ENCODE measurements at places on chromosomes 5 and 9.

GRCh38 chr9:95283673-95284072 is 33.8 kb downstream of the FANCC start:
- no peak for DNase-seq

DNA sequence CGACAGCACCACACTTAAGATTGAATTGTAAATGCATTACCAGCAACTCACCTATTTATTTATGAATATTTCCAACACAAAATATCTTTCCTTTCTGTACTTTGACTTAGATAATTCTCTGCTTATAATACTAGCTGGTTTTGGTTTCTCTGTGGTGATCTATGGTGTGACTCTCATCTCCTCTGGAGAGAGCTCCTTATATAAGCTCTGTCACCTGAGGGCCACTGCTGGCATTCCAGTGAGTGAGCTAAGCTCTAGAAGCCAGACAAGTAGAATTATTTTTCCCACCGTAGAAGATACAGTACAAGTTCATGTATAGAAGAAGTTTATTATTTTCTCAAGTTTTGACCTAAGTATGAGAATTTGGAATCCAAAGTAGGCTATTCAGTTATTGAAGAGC is 111.5 kb downstream of the CDC42SE2 start:
- DNase-seq = no peak

GRCh38 chr9:5851445-5851844 is 18.5 kb upstream of the ERMP1 start:
- DNase-seq = no peak

DNA sequence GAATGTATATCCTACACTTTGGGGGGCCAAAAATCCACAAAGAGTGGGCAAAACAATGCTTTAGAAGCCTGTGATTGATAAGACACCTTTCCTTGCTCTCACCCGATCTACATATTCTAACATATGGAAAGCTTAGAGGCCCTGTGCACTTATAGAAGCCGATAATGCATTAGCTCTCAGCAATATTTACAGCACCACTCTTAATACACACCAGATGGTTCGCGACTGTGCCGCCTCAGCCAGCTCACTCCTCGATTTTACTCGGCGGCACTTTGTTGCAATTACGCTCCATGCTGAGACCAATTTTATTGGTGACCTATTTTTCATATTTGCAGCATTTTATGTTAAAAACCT is 18.8 kb downstream of the NR2F1 start:
- DNase-seq = peak; percentile 74

- no peak for DNase-seq
Measured at GRCh38 chr5:158203261-158203660, 344.3 kb upstream of the CLINT1 start.

DNA sequence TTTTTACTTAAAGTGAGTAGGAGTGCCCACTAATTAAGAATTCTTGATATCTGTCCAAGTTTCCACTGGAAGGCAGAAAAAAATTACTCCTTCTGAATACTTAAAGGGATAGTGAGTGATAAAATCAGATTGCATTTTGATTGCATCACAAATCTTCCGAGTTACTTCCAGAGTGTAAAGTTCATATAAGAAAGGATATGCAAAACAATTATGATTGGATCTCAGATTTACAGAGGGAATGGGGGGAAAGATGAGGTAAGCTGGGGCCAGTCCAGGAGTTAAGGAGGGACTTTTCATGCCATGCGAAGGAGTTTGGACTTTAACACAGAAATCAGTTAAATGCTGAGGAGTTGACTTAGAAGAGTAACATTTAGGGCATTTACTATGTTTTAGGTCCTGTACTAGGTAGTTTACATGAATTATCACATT is 9.3 kb upstream of the RNF145 start:
- DNase-seq = no peak

DNA sequence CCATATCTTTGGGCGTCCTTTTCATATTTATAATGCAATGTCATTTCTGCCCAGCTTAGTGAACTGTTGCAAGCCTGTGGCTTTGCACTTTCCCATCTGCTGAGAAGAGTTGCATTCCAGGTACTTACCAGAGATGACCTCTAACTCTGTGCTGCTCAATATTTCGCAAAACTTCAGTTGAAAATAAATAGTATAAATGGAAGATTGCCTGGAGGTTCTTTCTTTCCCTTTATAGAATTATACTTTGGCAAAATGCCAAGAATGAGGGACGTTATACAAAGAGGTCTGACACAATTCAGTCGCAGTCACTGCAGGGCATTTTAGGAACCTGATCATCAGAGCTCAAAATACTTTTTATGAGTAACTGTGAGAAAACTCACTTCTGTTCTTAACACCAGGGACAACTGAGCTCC is 18.9 kb upstream of the VLDLR start:
- DNase-seq = no peak

- DNase-seq = no peak
Measured at GRCh38 chr5:121988488-121988887, 26.7 kb downstream of the SRFBP1 start.

- DNase-seq = no peak
Measured at GRCh38 chr5:92353107-92354030, 970.3 kb upstream of the ARRDC3 start.

GRCh38 chr5:134086943-134087305 is 27.6 kb upstream of the TCF7 start:
- no peak for DNase-seq

GRCh38 chr5:177511181-177511580 is 1.6 kb upstream of the DOK3 start:
- DNase-seq = no peak

GRCh38 chr9:125137200-125137599 is 6.1 kb downstream of the SCAI start:
- no peak for DNase-seq

DNA sequence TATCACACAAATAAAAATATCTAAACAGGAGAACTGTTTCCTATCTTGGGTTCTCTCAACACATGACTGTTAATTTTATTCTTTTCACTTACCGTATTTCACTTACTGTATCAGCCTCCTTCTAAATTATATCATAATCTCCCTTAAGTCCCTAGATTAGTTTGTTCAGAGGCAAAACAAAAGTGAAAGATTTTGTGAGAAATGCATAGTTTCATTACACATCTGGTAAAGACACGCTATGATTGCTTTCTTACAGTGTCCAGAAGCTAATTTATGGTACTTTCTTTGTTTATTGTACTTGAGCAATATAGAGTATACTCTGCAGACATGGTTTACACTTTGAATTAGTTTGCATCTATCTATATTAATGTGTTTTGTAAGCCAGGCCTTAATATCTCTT is 159.7 kb upstream of the TLX3 start:
- DNase-seq = no peak

DNA sequence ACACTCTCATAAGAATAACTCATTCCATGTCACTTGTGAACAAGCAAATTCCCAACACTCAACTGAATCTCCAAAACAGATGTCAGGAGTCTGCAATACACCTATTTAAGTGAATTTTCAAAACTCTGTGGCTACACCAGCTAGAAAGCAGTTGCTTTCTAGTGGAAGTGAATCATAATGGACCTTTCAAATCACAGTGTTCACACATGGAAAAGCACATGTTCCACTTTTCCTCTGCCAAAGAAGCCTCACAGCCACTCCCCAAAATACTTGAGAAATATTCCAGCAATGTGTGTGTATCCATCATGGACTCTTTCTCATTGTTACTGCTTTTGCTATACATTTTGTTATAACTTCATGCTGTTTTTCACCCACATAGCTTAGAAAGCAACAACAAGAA is 17.4 kb downstream of the MARCHF3 start:
- DNase-seq = no peak

DNA sequence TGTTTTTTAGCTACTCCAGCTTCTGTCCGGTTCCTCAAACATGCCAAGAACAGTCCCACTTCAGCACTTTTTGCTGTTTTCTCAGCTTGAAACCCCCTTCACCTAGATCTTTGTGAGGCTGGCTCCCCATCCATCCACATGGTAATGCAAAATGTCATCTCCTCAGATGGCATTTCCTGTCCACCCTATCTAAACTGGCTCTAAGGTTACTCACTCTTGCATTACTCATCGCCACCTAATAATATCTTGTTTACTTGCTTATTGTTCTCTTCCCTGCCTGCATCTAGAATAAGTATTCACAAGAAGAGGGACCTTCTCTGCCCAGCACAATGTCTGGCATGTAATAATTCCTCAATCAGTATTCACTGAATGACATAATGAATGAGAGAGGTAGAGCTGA is 220.1 kb downstream of the FAM114A2 start:
- DNase-seq = no peak

DNA sequence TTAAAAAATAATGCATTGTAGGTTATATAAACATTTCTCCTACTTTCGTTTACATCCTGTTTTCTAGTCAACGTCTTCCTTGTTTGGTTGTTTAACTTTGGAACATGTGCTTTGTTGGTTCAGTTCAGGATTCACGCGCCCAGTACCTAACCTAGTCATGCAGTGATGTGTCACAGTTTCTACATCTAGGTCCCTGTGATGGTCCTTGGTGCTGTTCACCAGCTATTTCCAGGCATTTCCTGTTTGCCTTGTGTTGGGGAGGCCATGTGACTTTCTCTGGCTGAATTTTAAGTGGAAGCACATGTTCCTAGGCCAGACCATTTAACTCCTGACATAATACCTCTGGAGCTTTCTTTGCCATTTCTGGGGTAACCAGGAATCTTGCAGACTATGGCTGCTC is 292.3 kb downstream of the SMARCA2 start:
- no peak for DNase-seq

DNA sequence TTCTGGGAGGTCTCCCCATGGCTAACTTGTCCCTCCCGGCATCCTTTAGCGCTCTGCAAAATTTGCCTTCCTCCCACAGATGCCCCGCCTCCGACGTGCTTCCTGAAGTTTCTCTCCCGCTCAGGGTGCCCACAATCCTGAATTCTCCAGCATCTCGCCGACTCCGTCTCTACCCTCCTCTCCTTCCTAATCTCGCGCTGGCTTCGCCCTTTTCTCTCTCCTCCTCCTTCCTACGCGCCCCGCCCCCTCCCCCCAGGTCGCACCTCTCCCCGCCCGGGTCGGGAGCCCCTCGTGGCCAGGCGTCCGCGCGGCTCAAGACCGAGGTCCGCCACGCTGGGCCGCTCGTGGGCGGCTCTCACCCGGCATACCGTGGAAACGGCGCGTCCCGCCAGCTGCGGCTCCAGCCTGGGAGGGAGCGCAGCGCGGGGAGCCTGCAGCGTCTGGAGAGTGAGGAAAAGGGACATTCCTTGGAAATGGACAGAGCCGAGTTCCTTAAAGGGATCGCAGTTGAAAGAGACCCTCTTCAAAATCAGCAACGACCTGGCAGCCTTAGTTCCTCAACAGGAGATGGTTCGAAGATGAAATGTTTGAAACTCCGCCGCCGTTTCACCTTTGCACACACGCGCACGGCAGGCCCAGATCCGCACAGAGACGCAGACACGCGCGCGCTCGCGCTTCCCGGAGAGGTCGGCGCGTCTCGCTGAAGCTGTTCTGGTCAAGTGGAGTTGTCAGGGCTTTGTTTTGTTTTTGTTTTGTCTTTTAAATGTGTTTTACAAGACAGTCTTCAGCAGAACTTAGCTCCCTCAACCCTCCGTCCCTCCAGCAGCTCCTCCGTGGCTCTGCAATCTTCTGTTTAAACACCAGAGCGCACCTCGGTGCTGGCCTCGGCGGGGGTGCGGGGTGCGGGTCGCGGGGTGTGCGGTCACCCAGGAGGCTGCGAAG is 5.0 kb upstream of the IRX2 start:
- DNase-seq = no peak

DNA sequence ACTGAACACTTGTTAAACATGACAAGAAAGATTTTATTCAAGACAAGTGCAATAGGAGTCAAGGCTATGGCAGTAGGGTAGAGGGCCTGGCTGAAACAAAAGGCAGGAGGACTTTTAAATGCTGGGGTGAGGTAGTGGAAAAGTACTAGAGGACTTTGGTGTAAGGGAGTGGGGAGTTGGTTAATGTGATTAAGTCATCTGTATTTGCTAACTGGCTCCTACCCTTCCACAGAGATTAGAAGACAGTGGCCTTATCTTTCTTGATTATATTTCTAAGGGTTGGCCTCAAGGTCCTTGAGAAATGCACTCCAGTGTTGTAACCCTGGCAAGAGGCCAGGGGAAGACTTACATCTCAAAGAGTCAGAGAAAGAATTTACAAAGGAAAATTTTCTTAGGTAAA is 160.2 kb upstream of the FTMT start:
- DNase-seq = no peak

DNA sequence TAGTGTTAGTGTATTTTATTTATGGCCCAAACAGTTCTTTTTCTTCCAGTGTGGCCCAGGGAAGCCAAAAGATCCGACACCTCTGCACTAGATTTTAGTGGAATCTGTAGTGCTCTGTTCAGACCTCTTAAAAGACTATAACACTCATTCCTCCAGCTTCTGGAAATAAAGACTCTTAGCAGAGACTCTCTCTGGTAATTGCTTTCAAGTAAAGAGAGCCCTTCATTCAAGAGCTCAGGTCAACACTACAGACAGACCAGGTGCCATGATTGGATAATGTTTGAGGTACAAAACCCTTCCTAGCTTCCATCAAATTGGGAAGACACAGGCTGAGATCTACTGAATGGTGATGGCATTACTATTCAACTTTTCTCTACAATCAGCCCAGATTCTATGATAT is 255.8 kb downstream of the PRDM9 start:
- no peak for DNase-seq

GRCh38 chr9:24035816-24036215 is 209.8 kb upstream of the ELAVL2 start:
- peak; percentile 86 for DNase-seq

- DNase-seq = no peak
Measured at GRCh38 chr5:76818844-76819831, at the start of gene F2RL1. F2RL1 (plus strand) TSS chr5:76819030; CDS start chr5:76819183, 153 bp downstream.

GRCh38 chr9:133006731-133007352 is 24.0 kb upstream of the GTF3C5 start:
- DNase-seq = no peak

DNA sequence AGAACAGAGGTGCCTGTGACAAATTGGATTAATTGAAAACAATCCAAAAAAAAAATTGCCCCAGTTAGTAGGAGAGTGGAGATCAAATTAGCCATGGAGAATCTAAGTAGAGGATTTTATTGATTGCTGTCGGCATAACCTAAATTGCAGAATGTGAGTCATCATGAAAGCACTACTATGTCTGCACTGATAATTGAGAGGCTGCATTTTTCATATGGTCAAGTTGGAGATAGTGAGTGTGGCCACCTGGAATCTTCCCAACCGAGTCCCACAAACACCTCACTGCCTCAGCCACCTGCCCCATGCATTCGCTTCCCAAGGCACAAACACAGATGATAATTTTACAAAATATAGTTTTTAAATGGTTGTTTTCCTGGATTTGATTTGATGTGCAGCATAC is 123.7 kb downstream of the NTRK2 start:
- no peak for DNase-seq

DNA sequence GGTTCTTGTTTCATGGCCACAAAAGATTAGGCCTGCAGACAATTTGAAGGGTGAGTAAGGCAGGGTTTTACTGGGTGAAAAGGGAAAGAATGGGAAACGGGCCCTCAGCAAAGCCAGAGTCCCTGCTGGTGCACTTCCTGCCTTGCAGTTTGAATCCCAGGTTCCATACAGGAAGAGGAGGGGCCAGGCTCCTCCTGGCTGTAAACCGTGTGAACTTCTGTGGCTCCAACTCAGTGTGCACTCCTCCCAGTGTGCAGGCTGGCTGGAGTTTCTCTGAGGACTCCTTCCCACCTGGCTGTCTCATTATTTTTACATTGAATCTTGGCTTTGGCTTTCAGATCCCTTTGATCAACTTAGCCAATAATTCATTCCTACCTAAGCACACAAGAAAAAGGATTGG is 367.1 kb upstream of the KLF4 start:
- DNase-seq = no peak

GRCh38 chr9:426976-427375 is 212.3 kb downstream of the DOCK8 start:
- no peak for DNase-seq

- DNase-seq = no peak
Measured at GRCh38 chr9:116490321-116490720, 196.8 kb upstream of the TRIM32 start.

Measured in NCI-H1694 treated with DMSO at 0.1 percent for 48 hours (cell line).